ENCODE measurements at places on chromosomes 4 and X. TPM values are rescaled to one million over a fixed set of nuclear protein-coding genes. Genes with fewer than 3 reads are reported as not detected.

LINC00632 gene
- total RNA-seq, result 2.4 TPM

USP51 gene
- total RNA-seq, result 5.2 TPM

GAGE12F gene
- not detected for total RNA-seq

CSAG1 gene
- total RNA-seq, result not detected

SPANXN5 gene
- total RNA-seq, result not detected

ABCG2 gene
- total RNA-seq, result 0.65 TPM

FHDC1 gene
- total RNA-seq, result 0.10 TPM

DNA sequence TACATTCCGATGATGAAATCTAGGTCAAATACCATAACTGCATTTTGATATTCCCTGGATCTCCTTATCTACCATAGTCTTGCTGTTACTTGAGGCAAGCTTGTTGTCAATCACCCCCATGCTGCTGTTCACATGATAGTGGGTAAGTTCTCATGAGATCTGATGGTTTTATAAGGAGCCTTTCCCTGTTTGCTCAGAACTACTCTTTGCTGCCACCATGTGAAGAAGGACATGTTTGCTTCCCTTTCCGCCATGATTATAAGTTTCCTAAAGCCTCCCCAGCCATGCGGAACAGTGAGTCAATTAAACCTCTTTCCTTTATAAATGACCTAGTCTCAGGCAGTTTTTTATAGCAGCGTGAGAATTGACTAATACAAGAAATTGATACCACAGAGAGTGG, 432.0 kb downstream of the GLUD2 start:
- DNase-seq, result no peak

DNA sequence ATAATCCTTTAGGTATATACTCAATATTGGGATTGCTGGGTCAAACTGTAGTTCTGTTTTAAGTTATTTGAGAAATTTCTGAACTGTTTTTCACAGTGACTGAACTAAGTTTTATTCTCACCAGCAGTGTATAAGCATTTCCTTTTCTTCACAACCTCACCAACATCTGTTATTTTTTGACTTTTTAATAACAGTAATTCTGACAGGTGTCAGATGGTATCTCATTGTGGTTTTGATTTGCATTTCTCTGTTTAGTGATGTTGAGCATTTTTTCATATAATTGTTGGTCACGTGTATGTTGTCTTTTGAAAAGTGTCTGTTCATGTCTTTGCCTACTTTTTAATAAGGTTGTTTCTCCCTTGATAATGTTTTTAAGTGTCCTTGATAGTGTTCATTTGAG, 112.6 kb downstream of the LINC00632 start:
- DNase-seq, result no peak

DNA sequence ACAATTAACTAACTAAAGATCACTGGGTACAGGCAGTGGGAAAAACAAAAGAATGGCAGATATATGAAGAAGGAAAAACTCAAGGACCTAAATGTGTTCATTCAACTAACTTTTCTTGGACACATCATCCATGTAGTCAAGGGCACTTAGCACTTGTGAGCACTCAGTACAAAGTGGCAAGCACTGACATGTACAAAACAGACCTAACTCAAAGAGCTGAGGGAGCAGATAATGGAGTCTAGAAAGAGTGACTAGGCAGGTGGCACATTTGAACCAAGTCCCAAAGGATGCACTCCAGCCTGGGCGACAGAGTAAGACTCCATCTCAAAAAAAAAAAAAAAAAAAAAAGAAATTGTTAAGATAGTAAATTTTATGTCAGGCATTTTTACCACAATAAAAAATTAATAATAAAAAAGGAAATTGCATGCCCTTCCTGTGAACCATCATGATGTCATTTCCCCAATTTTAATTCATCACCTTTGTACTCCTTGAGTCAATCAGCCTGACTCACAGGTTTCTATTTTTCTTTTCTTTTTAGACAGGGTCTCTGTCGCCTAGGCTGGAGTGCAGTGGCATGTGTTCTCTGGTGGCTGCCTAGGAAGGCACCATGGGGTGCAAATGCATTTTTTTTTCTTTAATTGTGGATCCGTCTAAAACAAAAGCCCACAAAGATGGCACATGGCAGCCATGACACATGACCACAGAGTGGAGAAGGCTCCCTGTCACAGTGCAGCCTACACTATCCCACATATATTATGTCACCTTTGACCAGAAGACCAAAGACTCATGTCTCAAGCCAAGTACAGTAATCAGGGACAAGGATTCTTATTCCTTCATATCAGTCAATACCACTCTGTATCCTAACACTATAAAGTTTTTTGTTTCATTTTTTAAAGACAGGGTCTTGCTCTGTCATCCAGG, 91.9 kb downstream of the CHST7 start:
- DNase-seq, result no peak

GRCh38 chrX:120753413-120754251, 122.0 kb downstream of the CT47B1 start:
- DNase-seq, result no peak

GRCh38 chr4:117770269-117771102, 263.8 kb upstream of the NDST3 start:
- DNase-seq, result no peak

- DNase-seq, result no peak
Measured at GRCh38 chr4:108144451-108144850, 24.3 kb downstream of the LEF1 start.

- no peak for DNase-seq
Measured at GRCh38 chr4:149076401-149076800, 634.2 kb upstream of the NR3C2 start.

DNA sequence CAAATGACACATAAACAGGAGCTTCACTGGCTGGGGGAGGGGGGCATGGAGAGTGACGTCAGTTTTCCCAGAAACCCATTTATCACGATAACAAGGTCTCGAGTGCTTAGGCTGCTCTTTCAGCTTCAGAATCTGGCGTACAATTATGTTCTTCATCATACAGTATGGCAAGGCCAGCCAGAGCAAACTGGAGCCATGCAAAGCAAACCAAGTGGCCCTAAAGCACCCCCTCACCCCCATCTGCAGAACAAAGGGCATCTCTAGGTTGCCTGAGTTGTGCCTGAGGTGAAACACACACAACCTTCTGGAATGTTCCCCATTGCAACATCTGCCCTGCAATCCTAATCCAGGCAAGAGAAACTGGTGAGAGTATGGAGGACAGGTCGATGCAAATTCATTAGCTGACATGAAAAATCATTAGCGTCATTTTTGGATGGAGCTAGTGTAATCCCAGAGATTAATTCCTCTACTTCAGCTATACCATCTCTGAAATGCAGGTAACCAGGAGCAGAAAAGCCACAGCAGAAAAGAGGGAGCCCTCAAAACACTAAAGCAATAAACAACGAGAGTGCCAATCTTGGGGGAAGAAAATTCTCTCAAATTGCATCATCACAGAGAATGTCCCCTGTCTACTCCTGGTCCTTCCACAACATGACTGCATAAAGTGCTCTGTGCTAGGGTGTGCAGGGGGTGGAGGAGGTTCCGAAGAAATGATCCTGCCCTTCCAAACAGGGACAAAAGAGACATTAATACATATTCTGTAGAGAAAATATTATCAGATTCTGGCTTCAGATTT, 1.8 kb downstream of the SEPTIN6 start:
- DNase-seq, result peak; percentile 61

GRCh38 chr4:159766241-159766640, 663.4 kb downstream of the RAPGEF2 start:
- DNase-seq, result no peak

- no peak for DNase-seq
Measured at GRCh38 chr4:145829629-145830395, 108.8 kb downstream of the ZNF827 start.

GRCh38 chr4:151143162-151143561, 43.7 kb downstream of the RPS3A start:
- no peak for DNase-seq

GRCh38 chr4:2891294-2891693, 47.6 kb downstream of the ADD1 start:
- DNase-seq, result no peak

GRCh38 chrX:68892651-68893050, 63.8 kb downstream of the EFNB1 start:
- no peak for DNase-seq

- no peak for DNase-seq
Measured at GRCh38 chrX:153624196-153625091, 22.6 kb upstream of the DUSP9 start.

DNA sequence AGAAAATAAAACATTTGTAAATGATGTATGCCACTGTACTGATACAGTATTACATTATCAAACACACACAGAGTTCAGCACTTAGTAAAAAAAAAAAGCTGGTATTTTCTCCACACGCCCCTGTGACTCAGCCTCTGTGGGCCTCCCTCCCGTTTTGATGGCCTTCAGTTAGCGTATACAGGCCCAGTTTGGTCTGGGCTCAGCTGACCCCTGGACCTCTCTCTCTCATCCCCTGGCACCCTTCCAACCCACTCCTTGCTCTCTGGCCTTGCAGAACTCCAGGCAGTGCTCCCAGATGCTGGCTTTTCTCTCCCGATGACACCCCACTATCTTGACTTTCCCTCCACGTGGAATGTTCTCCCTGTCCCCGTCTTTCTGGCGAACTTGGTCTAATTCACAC, 89.0 kb upstream of the LIMCH1 start:
- no peak for DNase-seq

DNA sequence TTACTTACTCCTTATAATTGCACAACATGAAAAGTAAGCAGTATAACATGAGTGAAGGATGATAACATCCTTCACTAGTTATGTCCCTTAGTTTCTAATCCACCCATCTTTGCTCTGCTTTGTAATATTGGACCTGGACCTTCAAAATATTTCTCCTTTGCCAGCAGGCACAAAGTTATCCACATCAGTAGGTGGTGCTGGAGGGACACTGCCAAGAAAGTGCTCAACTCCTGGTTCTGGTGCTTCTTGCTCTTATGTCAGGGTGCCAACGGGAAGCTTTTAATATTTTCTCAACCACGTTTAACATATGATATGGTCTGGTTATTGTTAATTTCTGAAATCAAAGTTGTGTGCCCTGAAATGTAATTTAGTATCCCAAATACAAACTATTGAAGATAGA, 49.1 kb downstream of the TMEM165 start:
- no peak for DNase-seq
